ENCODE measurements at places on chromosomes 1 and 21.
A peak's percentile ranks its signal among the peaks of the same experiment; 100 is the strongest.

- DNase-seq, result no peak
Observed at GRCh38 chr1:112536561-112536960, 27.8 kb downstream of the WNT2B start.

GRCh38 chr1:180574031-180574713 lies 15.4 kb downstream of the OVAAL start:
- no peak for DNase-seq

GRCh38 chr1:184596950-184597645 lies 157.6 kb downstream of the EDEM3 start:
- DNase-seq, result no peak

- no peak for DNase-seq
Observed at GRCh38 chr1:159014851-159015250, 5.1 kb downstream of the IFI16 start.

- no peak for DNase-seq
Observed at GRCh38 chr1:109733236-109733870, 7.5 kb downstream of the GSTM3 start.

DNA sequence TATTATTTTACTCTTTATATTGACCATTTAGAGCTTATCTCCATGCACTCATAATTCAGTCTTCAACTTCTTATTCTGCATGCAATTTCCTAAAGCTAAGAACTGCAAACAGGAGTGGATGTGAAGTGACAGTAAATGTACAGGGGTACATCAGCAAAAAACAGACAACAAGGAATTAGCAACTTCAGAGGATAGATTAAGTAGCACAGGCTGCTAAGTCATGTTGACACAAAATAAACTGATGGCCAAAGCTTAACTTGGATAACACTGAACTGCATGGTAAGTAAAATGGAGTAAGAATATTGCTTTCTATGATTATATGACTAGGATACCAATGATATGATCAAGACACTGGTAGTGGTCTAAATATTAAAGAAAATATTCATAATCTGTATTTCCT lies 66.5 kb downstream of the USP24 start:
- DNase-seq, result no peak

DNA sequence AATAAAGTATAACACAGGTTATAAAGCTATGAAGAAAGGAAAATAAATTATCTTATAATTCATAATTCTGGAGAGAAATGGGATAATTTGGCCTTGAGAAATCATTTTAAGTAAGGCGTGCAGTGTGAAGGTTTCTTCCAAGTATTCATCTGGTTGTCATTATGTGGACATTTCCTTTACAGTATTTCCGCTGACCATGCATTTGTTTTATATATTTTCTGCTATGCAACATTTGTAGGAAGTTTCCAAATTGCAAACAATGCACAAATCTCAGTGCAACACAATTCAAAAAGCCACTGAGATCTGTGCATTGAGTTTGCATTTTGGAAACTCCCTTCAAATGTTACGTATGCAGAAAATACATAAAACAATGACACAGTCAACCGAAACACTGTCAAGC lies 17.8 kb downstream of the ZNF670 start:
- DNase-seq, result no peak

- no peak for DNase-seq
Observed at GRCh38 chr1:169618367-169618766, 11.6 kb downstream of the SELP start.

DNA sequence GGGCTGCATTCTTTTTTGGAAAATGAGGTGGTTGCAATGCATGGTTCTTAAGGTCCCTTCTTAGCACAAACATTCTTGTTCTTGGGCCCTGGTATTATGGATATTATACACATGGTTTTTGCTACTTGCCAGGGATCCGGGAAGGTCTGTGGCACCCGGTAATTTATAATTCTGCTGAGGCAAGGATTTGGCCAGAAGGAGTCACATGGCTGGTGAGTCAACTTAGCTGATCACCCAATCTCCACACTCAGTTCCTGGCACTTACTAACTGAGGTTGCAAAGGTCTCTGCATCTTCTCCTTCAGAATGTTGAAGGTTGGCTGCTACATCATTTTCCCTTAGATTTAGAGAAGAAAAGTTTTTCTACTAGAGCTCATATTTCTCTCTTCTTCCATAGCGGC lies 112.5 kb downstream of the ROR1 start:
- DNase-seq, result no peak

DNA sequence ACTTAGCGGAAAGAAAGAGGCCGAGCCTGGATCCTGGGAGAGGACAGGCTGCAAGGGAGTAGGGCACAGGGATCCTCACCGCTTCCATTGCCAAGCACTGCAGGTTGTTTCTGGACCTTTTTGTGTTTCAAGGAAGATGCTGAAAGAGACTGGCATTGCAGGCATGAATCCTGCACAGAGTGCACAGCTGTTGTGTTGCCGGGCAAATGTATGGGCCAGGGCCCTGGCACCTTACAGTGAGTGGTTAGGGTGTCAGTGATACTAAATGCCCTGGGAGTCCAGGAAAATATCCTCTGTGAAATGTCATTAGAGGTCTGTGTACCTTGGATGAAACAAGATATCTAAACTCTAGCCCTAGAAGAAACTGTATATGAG lies 145.5 kb upstream of the FGGY start:
- no peak for DNase-seq

DNA sequence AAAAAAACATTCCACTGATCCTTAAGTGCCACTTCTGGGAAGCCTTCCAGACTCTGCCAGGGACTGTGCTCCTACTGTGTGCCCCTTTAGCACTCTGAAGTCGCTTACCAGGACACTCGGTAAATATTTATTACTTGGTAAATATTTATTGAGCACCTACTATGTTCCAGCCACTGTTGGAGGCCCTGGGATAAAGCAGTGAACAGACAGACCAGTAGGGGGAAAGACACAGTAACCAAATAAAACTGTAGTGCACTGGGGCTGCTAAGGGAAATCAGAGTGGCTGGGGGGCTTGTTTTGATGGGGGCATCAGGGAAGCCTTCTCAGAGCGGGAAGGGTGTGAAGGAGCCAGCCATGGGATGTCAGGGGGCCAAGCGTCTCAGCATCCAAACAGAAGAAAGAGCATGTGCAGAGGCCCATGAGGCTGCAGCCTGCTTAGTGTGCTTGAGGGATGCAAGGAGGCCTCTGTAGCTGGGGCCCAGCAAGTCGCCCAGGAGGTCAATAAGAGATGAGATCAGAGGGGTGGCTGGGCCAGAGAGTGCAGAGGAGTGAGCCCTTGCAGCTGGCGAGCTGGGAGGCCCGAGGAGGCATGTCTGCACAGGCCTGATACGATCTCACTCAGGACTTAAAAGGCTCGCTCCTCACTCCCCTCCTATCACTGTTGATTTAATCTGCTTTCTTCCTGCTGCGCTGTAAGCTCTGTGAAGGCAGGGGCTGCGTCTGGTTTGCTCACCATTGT lies 28.6 kb downstream of the KAZN start:
- no peak for DNase-seq

GRCh38 chr1:205597691-205598314 lies 34.0 kb downstream of the ELK4 start:
- DNase-seq, result no peak

DNA sequence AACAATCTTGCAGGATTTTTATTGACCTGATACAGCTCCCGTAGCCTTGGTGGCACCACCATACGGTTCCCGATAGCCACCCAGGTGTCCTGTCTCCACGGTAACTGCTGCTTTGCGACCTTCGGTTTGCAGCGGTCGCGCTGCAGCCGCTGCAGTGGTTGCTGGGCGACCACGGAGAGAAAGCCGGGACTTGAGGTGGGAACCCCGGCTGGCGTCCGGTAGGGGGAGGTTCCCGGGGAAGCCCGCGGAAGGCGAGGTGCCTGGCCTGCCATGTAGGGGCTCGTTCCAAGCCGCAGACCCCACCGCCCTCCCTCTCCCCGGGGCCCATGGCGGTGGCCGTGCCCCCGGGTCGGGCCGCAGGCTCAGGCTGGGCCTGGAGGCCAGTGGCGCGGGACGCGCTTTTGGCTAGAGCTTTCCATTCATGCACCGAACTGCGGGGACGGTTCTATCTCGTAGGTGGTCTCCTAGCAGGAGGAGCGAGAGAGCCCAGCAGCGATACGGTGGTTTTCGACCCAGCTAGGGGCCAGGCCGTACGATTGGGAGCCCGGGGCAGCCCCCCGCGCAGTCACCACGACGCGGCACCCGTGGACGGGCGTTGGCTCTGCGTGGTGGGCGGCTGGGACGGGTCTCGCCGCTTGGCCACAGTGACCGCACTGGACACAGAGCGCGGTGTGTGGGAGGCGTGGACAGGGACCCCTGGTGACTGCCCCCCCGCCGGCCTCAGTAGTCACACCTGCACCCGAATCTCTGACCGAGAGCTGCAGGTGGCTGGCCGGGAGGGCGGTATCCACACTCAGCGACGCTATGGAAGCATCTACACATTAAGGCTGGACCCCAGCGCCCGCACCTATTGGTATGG lies at the start of gene KLHDC9:
Gene KLHDC9 (plus strand): TSS at position 152 of the 859 bp plus-strand sequence. CDS start 175 bp downstream, at position 327.
- DNase-seq, result peak; percentile 36

DNA sequence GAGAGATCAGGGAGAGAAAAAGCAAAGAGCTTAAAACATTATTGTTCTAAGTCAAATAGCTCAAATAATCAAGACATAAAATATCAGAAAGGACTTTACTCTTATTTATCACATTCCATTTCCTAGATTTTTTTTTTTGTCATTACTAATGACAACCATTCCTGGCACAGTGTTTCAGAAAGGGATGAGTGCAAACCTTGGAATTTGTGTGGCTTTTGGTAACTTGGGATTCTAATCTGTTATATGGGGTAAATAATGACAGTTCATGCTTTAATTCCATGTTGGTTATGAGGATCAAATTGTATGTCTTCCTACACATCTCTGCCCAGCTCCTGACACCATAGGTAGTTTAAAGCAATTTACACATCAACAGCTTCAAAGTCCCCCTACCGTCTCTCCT lies 358.4 kb upstream of the ADGRL4 start:
- no peak for DNase-seq

DNA sequence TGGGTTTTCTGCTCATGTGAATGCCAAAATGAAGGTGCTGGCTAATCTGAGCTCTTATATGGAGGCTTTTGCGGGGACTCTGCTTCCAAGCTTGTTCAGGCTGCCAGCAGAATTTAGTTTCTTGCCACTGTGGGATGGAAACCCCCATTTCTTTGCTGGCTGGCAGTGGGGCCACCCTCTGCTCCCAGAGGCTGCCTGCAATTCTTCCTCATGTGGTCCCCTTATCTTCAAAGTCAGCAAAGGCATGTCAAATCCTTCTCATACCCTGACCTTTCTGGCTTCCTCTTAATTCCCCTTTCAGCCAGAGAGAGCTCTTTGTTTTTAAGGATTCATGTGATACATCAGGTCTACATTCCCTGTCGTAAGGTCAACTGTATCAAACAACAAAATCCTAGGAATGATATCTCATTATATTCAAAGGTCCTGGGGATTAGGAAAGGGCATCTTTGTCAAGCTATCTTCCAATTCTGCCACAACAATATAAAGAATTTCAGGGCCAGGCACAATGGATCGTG lies 5.2 kb upstream of the GPR161 start:
- DNase-seq, result no peak

DNA sequence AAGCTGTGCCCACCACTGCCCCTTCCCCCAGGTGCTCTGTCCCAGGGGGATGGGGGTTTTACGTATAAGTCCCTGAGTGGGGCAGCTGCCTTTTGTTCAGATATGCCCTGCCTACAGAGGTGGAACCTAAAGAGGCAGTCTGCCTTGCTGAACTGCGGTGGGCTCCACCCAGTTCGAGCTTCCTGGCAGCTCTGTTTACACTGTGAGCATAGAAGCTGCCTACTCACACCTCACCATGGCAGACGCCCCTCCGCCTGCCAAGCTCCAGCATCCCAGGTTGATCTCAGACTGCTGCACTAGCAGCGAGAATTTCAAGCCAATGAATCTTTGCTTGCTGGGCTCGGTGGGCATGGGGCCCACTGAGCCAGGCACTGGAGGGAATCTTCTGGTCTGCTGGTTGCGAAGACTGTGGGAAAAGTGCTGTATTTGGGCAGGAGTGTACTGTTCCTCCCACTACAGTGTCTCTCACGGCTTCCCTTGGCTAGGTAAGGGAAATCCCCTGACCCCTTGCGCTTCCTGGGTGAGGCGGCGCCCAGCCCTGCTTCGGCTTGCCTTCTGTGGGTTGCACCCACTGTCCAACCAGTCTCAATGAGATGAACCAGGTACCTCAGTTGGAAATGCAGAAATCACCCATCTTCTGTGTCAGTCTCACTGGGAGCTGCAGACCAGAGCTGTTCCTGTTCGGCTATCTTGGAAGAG lies 17.6 kb upstream of the RWDD3 start:
- no peak for DNase-seq

DNA sequence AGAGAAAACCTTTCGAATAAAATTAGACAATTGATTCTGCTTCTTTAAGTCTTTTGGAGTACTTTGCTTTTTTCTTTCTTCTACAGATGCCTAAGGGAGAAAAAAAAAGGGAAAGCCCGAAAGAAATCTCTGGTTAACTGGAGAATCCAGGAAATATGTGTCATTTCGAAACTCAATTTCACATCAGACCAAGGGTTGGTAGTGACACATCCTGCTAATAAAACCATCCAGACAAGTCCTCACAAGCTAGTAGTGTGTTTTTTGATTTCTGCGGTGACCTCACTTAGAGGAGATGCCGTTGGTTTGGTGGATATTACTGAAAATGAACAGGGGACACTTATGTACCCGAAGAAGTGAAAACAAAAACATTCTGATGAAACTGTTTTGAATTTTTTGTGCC lies 726.5 kb upstream of the ADAMTS5 start:
- no peak for DNase-seq

GRCh38 chr1:45802343-45803298 lies 791 bp upstream of the MAST2 start:
- DNase-seq, result no peak

DNA sequence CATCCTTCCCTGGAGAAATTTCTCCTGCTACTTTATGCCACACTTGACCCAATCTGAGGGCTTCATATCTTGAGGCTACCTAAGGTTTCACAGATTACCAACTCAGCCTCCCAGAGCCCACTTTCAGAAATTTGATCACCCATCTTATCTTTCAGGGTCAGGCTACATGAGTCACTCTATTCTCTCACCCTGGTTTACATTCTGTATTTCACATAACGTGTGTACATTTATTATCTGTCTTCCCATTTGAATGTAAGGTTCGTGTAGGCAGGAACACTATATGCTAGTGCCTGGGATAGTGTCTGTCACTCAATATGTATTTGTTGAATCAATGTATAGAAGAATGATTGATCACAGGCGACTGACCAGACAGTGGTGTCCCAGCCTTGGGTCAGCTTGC lies 124.8 kb downstream of the UBE2U start:
- no peak for DNase-seq
